ENCODE measurements at places on chromosomes 3 and 15. TPM values are rescaled to one million over a fixed set of nuclear protein-coding genes. Genes with fewer than 3 reads are reported as not detected.

The MINAR1 gene
- total RNA-seq: 0.57 TPM

The C3orf49 gene
- total RNA-seq: not detected

DNA sequence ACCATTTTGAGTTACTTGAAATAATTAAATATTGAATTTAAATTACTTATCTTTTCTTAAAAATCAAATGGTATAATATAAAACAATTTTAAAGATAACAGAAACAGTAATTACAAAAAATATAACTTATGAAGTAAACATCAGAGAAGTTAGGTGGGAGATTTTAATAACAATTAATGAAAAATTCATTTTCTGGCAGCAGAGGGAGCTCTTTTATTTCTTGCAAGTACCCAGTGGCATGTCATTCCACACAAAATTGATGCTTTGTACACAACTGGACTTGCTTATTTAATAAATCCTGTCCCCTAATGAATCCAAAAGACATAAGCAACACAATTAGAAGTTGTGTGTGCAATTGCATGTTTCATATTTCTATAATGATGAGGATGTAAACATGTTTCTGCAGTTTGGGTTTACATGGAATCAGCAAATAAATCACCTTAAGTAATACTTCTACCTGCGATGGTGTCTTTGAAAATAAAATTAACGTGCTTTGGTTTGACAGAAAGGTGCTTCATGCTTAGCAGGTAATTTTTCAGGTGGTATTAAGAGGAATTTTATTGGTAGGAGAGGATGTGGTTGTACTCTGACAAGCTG, 861.3 kb downstream of the ZPLD1 start:
- H3K4me1 ChIP-seq: no peaks in the 10 kb centered on the region
- H3K36me3 ChIP-seq: no peaks in the 10 kb centered on the region
- H3K4me3 ChIP-seq: no peak overlapping the region
- no peaks in the 10 kb centered on the region for H3K27me3 ChIP-seq
- DNase-seq: no peak
- H3K27ac ChIP-seq: no peak overlapping the region

DNA sequence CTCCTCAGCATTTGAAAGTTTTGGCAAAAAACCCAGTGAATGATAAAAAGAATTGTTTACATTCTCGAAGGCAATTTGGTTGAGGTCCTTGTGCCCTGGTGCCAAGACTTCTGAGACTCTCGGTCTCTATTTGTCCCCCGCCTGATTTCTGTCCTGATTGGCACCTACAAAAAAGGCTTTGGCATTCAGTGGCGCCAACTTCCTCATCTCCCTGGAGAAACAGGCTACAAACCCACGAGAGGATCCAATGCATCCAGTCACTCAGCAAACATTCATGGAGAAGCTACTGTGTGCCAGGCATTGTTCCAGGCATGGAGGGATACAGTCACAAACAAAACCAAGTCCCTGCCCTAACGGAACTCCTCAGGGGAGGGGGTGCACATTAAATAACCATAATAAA, 42.7 kb downstream of the HES1 start:
- H3K36me3 ChIP-seq: no peaks in the 10 kb centered on the region
- peaks cover 4% of the 10 kb centered on the region for H3K4me1 ChIP-seq
- H3K27me3 ChIP-seq: peaks cover 14% of the 10 kb centered on the region
- no peak overlapping the region for H3K4me3 ChIP-seq
- no peak for DNase-seq

- no peak for DNase-seq
- peaks cover 5% of the 10 kb centered on the region for H3K4me1 ChIP-seq
- H3K27ac ChIP-seq: no peak overlapping the region
- H3K4me3 ChIP-seq: no peak overlapping the region
These were observed 52.8 kb downstream of the NOX5 start for GRCh38 chr15:69067296-69067695.

GRCh38 chr3:16898595-16899395, 14.0 kb downstream of the PLCL2 start:
- no peak for DNase-seq
- H3K27me3 ChIP-seq: no peaks in the 10 kb centered on the region
- no peak overlapping the region for H3K4me3 ChIP-seq
- H3K4me1 ChIP-seq: peaks cover 70% of the 10 kb centered on the region

GRCh38 chr3:4828279-4829030, 150.8 kb upstream of the BHLHE40 start:
- H3K27ac ChIP-seq: peak overlapping the region; percentile 100
- H3K4me3 ChIP-seq: peak overlapping the region; percentile 66
- H3K4me1 ChIP-seq: peaks cover 89% of the 10 kb centered on the region
- no peaks in the 10 kb centered on the region for H3K27me3 ChIP-seq

GRCh38 chr15:99345832-99346462, 94.7 kb downstream of the LRRC28 start:
- H3K4me1 ChIP-seq: peaks cover 1% of the 10 kb centered on the region
- H3K27me3 ChIP-seq: no peaks in the 10 kb centered on the region
- DNase-seq: no peak
- no peak overlapping the region for H3K4me3 ChIP-seq
- H3K27ac ChIP-seq: no peak overlapping the region

DNA sequence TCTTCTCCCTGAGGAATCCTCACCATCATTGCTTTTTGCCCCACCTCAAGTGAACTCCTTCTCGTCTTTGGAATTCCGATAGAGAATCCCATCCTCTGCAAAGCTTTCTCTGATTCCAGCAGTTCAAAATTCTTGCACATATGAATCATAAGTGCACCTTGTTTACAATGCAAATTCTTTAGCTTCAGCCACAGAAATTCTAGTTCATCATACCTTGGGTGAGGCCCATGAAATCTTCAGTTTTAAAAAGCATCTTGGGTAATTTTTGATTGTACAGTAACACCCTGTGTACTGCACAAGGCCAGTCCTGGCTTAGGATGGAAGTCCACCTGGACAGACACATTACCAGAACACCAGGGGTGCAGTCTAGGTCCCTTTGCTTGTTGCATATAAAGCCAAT, 30.8 kb downstream of the MDFIC2 start:
- H3K27ac ChIP-seq: no peak overlapping the region
- no peak overlapping the region for H3K4me3 ChIP-seq
- H3K4me1 ChIP-seq: no peaks in the 10 kb centered on the region
- no peaks in the 10 kb centered on the region for H3K36me3 ChIP-seq
- H3K27me3 ChIP-seq: no peaks in the 10 kb centered on the region

DNA sequence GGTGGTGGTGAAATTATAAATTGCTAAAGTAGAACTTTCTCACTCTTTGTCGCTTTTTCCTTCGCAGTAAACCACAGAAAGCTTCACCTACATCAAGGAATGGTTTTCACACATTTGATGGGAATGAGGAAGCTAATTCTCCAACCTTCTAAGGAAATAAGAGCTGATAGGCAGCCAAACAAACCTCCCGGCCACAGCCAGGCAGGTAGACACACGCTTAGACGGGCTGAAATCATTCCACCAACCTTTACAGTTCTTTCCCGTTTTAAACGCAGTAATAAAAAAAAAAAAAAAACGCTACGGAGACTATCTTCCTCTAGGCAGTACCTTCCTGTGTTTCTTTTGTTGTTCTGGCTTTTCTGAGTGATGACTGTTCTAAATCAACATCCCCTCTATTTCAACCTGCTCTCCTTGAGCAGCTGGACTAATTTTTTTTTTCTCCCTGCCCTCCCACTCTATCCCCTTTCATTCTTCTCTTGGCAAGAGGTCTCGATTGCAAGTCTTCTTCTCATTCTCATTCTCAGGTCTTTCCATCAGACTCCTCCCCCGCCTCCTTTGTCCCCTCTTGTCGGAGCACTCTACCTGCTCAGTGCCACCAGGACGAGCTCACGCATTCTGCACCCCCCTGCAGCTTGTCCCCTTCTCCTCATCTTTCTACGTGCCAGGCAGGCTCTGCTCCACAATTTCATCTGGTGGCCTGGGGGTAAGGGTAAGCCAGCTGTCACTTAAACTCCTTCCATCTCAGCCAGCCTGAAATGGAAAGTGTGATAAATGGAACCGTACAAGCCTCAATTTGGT, 391.1 kb upstream of the MDFIC2 start:
- no peak overlapping the region for H3K4me3 ChIP-seq
- no peak overlapping the region for H3K27ac ChIP-seq
- peaks cover 18% of the 10 kb centered on the region for H3K27me3 ChIP-seq
- no peaks in the 10 kb centered on the region for H3K36me3 ChIP-seq
- H3K4me1 ChIP-seq: peaks cover 5% of the 10 kb centered on the region

Data from activated naive CD8-positive, alpha-beta T cell treated with anti-CD3 and anti-CD28 coated beads, Interleukin-2, amount 10 ng/mL, durations not matched to agents 7 days and 5 days (primary cell).